ENCODE measurements at places on chromosomes 13 and 19. TPM values are rescaled to one million over a fixed set of nuclear protein-coding genes. Genes with fewer than 3 reads are reported as not detected.

Gene ELANE
- 3.5 TPM for total RNA-seq

Gene KCNK6
- 2.8 TPM for total RNA-seq

Gene ZNF358
- 24.2 TPM for total RNA-seq

Gene SYT5
- not detected for total RNA-seq

Gene S1PR5
- 2.7 TPM for total RNA-seq

Gene OVOL3
- not detected for total RNA-seq

Gene TUBA3C
- not detected for total RNA-seq

Gene CLEC11A
- 23.1 TPM for total RNA-seq

Gene UQCRFS1
- 67.3 TPM for total RNA-seq

Gene SEMA6B
- 15.4 TPM for total RNA-seq

- no peak for DNase-seq
Measured at GRCh38 chr13:101700598-101700997, 248.1 kb downstream of the ITGBL1 start.

GRCh38 chr19:57103573-57104277 lies 16.1 kb upstream of the USP29 start:
- peak; percentile 90 for DNase-seq

GRCh38 chr19:3450796-3451411 lies 29.4 kb downstream of the SMIM24 start:
- DNase-seq, result peak; percentile 33

- no peak for DNase-seq
Measured at GRCh38 chr19:16375157-16375935, 50.7 kb downstream of the KLF2 start.

- DNase-seq, result no peak
Measured at GRCh38 chr13:24267274-24267673, 42.1 kb upstream of the C1QTNF9 start.

- no peak for DNase-seq
Measured at GRCh38 chr13:30412346-30412745, 9.9 kb upstream of the UBE2L5 start.

DNA sequence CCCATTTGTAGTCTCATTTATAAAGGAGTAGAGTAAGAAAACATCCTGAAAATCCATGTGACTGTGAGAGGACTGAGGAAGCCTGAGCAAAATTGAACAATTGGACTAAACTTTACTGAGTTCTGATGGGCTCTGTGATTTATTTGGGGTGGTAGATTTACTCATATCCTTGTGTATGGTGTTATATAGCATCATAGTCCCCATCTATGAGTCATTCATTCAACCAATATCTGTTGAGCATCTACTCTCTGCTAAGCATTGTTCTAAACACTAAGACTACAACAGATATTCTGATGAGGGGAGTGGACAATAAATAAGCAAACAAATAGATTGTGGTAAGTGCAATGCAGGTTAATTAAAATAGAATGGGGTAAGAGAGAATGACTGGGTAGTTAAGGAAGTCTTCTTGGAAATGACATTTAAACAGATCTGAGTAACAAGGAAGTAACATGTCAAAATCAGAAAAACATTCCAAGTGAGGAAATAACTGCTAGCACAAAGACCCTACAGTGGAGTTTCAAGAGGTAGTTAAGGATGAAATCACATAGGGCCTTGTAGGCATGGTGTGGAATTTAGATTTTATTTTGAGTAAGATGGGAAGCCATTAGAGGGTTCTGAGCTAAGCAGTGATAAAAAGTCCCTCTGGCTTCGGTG lies 36.3 kb upstream of the MLNR start:
- DNase-seq, result no peak

- peak; percentile 82 for DNase-seq
Measured at GRCh38 chr19:29263305-29264135, 50.6 kb upstream of the UQCRFS1 start.

DNA sequence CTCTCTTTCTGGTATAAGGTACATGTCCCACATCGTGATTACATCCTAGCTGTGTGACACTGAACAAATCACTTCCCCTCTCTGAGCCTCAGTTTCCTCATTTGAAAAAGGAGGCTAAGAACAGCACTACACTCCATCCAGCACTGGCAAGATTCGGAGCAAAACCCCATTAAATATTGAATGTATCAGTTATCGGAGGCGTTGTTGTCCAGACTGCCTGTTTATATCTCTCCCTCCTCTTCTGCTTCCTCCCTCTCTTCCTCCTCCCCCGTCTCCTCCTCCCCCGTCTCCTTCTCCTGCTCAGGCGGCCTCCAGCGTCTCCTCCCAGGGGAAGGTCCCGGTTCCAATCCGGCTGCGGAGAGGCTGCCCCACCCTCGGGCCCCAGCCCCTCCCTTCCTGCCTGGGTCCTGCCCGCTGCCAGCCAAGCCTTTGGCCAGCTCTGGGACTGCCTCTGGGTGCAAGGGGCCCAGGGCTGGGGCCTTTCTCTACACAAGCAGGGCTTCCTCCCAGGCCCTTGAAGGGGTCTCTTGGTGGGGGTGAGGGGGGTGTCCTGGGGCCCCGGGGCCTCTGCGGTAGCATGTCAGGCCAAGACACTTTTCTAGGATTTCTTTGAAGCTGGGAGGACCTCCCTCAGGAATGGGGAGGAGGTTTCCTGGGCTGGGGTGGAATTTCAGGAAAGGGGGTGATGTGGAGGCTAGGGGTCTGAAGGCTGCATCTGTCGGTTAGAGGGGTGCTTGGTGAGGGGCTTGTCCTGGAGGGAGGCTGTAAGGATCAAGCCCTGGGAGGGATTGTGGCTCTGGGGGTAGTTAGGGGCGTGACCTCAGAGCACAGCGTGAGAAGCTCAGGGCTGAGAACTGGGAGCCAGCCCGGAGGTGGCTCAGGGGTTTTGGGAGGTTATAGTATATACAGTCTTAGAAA lies 1.9 kb downstream of the RRAS start:
- DNase-seq, result peak; percentile 59

DNA sequence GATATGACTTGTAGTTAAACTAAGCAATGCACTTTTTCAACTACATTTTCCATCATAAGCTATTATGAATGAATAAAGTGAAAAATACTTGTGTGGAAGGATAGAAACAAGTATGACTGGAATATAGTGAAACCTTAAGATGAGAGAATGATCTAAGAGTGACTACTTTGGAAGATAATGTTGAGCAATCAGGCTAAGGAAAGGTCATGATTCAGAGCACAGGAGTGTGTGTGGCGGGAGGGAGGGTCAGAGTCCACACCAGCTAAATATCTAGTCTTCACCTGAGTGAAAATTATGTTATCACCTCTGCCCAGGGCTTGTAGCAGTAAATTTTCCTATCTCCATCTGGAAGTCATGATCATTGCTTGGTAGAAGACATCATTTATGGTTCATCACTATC lies 833.4 kb upstream of the ATXN8OS start:
- no peak for DNase-seq

DNA sequence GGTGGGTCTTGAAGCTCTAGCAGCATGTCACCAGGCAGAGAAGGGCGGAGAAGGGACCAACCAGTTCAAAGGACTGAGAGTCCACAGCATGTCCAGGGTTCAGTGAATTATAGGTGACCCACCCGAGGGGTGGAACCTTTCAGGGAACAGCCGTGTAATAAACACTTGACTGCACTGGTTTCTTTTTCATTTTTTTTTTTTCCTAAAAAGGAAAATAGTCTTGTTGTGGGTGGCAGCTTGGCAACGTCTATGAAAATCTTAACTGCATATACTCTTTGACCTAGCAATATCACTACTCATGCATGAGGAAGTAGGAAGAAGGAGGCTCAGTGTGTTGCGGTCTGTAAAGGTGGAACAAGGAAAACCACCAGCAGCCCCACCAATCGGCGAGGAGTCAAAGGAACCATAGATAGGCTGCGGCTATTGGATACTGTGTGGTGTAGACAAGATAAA lies 13.0 kb upstream of the MYH14 start:
- no peak for DNase-seq

Data from tongue (tissue), 3 donors.